Nasal cavity respiratory epithelium epithelial cell of viscerocranial mucosa (primary cell): ENCODE measurements at places on chromosomes 4 and X. TPM values are rescaled to one million over a fixed set of nuclear protein-coding genes. Genes with fewer than 3 reads are reported as not detected.

ADH1A gene
- total RNA-seq: not detected in 2 replicates

NDP gene
- total RNA-seq: 0.07 TPM in 1 of 2 replicates, not detected in the other

BST1 gene
- total RNA-seq: 0.14 and 0.68 TPM in 2 replicates

BMP2K gene
- 62.2 and 79.6 TPM in 2 replicates for total RNA-seq

MMRN1 gene
- under 0.01 and 0.07 TPM in 2 replicates for total RNA-seq
